ENCODE measurements at places on chromosomes 11 and 22. TPM values are rescaled to one million over a fixed set of nuclear protein-coding genes. Genes with fewer than 3 reads are reported as not detected.

Gene DAGLA
- 1.3 TPM for total RNA-seq

Gene CBY1
- total RNA-seq = 35.9 TPM

Gene TRMT2A
- total RNA-seq = 34.6 TPM

Gene CD248
- 135 TPM for total RNA-seq

Gene XKR3
- total RNA-seq = not detected

Gene TBX10
- total RNA-seq = not detected

Gene NRGN
- 9.6 TPM for total RNA-seq

Gene DUSP8
- total RNA-seq = under 0.01 TPM

Gene HEPHL1
- not detected for total RNA-seq

Gene MFNG
- total RNA-seq = not detected

Gene KRTAP5-8
- total RNA-seq = not detected

Gene CCDC73
- total RNA-seq = not detected

Gene E2F8
- total RNA-seq = 2.7 TPM

Gene RPS6KB2
- 61.2 TPM for total RNA-seq

Gene RFPL3
- total RNA-seq = not detected

Gene GDPD4
- not detected for total RNA-seq

Gene HOATZ
- total RNA-seq = not detected

Gene PANX2
- total RNA-seq = 0.65 TPM

Gene MPZL3
- 1.9 TPM for total RNA-seq

Gene SUSD2
- total RNA-seq = 8.9 TPM

Gene KIAA1671
- total RNA-seq = 1.0 TPM

Gene C11orf87
- total RNA-seq = not detected

Gene MMP26
- not detected for total RNA-seq

Gene SEPTIN5
- total RNA-seq = 31.2 TPM

Gene PATE2
- not detected for total RNA-seq

Gene CLCF1
- 10.0 TPM for total RNA-seq

Gene CCDC188
- not detected for total RNA-seq

Gene MRGPRX3
- not detected for total RNA-seq

Gene KCNJ1
- total RNA-seq = not detected

Gene NLRP14
- total RNA-seq = under 0.01 TPM

Gene C11orf91
- total RNA-seq = not detected

Gene OR8D4
- total RNA-seq = not detected

Gene GLB1L3
- not detected for total RNA-seq

Gene MMP12
- total RNA-seq = not detected

Gene SPTBN2
- 0.88 TPM for total RNA-seq

Gene MS4A2
- total RNA-seq = not detected

Gene FGF3
- not detected for total RNA-seq

Gene OR51B5
- total RNA-seq = not detected

Gene MAJIN
- not detected for total RNA-seq

Gene C22orf42
- not detected for total RNA-seq

Gene PHF5A
- 64.8 TPM for total RNA-seq

Gene MRPL17
- total RNA-seq = 53.4 TPM

Gene DGAT2
- total RNA-seq = 1.8 TPM

Gene KIRREL3
- total RNA-seq = not detected

Gene TSPAN18
- total RNA-seq = 0.88 TPM

Gene THOC5
- 40.3 TPM for total RNA-seq

Gene RSF1
- 22.9 TPM for total RNA-seq

Gene PLAAT5
- not detected for total RNA-seq

Gene FAT3
- total RNA-seq = 0.40 TPM

Gene WNT7B
- total RNA-seq = 6.6 TPM

Gene PGM2L1
- total RNA-seq = 3.5 TPM

Gene FANCF
- 12.6 TPM for total RNA-seq

Gene TRIM51G
- not detected for total RNA-seq

Gene SEPTIN3
- 0.40 TPM for total RNA-seq

Gene SCT
- total RNA-seq = not detected

Gene SLC17A6
- total RNA-seq = not detected

Gene ACRV1
- total RNA-seq = not detected

Data from epithelial cell of alveolus of lung (primary cell).